ENCODE measurements at places on chromosomes 3 and 15.

DNA sequence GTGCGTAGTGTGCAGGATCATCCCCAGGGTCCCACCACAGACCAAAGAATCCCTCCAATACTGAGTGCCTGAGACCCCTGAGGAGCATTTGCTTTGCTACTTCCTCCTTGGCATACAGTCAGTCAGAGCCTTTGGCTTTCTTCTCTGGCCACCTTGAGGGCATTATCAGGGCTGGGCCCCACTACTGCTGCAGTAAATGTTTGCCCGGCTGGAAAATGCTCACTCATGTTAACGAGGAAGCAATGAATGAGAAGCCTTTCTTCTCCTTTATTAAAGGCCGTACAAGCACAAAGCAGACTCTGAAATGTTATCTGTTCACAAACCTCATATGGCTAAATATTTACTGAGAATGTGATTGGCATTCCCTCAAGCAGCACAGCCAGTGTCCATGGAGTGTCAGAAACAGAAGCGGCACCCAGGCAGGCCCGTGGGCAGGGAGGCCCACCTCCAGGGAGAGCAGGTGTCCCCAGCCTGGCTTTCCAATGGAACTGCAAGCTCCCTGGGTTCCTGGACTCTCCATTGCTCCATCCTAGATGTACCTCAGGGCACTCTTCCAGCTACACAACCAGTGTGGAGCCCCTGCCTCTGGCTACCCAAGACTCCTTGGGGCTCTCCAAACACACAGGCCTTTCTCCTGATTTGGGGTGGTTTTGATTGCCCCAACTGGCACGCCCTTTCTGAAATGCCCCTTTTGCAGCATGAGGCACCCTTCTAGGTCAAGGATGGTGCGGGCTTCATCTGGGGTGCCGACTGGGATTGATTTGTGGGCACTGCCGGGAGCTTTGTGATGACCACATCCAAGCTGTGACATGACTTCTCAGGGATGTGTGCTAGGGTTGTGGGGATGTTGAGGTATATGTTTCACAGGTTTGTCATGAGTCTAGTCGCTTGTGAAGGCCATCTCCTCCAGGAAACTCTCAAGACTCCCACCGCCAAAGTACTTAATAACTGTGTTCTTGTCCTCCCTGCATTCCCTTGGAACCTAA is 195.6 kb downstream of the FAM43A start:
- DNase-seq, result no peak

GRCh38 chr3:129121016-129121791 is 400 bp downstream of the RAB43 start:
- DNase-seq, result no peak

GRCh38 chr15:31091481-31091880 is 10.0 kb downstream of the TRPM1 start:
- no peak for DNase-seq

DNA sequence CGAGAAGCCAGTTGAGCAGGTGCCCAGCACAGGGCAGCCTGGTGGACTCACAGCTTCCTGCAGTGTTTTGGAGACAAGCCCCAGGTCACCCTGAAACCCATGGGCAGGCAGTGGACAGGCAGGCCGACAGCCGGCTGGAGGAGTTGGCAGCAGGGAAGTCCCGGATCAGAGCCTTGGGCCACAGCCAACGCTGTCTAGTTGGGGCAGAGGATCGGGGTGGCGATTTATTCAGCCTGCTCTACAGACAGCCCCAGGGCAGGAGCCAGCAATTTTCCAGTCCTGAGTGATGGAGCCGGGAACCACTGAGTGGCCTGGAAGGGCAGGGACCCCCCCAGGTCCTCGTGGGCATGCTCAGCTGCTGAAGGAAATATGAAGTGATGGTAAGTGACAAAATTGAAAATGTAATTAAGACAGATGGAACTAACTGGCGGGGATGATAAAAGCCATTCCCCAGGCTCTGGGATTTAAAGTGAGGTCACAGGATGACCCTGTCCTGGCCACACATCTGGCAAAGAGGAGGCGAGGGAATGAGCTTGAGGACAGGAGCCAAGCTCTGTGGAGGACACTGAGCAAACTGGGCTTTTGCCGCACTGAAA is 34.4 kb upstream of the TBC1D21 start:
- no peak for DNase-seq

DNA sequence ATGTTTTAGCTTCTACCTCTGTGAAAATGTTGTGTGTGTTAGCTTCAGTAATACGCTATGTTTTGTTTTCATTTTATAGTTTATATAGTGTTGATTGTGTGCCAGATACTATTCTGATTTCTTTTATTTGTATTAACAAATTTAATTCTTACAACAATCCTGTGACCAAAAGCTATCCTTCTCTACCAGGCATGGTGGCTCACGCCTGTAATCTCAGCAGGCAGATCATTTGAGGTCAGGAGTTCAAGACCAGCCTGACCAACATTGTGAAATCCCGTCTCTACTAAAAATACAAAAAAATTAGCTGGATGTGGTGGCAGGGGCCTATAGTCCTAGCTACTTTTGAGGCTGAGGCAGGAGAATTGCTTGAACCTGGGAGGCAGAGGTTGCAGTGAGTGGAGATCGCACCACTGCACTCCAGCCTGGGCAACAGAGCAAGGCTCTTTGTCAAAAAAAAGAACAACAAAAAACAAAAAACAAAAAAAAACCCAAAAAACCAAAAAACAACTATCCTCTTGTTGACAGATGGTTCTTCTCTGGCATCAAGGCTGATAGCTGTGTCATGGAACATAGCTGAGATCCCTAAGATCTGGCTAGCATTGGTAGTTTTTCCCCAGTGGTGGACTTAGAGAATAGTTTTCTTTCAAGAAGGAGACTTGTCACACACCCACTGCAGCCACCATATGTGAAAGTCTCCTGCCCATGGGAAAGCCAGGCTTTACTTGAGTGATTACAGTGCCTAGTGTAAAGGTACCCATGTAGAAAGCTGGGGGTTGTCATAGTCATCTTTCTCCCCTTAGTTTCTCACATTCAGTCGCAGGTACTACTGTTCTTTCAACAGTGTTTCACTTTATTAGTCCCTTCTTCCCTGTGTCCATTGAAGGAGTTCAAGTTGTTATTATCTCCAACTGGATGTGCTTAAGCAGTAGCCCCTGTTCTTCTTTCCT is 116.5 kb downstream of the UBE2E2 start:
- no peak for DNase-seq

DNA sequence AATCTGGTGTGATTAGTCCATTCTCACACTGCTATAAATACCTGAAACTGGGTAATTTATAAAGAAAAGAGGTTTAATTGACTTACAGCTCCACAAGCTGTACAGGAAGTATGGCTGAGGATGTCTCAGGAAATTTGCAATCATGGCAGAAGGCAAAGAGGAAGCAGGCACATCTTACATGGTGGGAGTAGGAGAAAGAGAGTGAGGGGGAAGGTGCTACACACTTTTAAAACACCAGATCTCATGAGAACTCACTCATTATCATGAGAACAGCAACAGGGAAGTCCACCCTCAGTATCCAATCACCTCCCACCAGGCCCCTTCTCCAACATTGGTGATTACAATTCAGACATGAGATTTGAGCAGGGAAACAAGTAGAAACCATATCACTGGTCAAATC is 24.0 kb upstream of the ACP3 start:
- no peak for DNase-seq

DNA sequence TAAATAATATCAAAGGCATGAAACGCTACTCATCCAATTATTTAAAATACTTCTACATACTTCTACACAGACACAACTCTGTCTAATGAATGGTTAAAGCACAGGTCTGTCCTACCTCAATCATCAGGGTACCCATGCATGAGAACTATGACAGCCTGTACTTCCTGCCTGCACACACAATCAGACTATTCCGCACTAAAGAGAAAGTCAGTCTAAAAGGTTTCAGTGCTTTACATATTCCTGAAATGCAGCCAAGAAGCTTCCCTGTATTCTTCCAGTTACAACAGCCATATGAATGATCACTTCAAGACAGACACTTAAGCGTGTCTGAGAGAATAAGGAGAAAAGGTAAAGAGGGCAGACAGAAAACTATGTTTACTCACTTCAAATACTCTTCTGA is 58.8 kb downstream of the TUBGCP4 start:
- no peak for DNase-seq

DNA sequence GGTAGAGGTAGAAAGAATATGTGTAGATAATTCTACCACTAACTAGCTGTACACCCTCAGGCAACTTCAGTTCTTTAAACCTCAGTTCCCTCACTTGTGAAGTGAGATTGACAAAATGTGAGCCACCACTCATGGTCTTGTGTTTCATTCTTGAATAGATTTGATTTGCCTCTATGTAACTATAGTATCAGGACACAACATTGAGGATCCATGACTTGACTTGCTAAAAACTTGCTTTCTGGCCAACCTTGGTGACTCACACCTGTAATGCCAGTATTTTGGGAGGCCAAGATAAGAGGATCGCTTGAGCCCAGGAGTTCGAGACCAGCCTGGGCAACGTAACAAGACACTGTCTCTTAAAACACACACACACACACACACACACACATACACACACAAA is 115.8 kb upstream of the FLNB start:
- DNase-seq, result no peak

DNA sequence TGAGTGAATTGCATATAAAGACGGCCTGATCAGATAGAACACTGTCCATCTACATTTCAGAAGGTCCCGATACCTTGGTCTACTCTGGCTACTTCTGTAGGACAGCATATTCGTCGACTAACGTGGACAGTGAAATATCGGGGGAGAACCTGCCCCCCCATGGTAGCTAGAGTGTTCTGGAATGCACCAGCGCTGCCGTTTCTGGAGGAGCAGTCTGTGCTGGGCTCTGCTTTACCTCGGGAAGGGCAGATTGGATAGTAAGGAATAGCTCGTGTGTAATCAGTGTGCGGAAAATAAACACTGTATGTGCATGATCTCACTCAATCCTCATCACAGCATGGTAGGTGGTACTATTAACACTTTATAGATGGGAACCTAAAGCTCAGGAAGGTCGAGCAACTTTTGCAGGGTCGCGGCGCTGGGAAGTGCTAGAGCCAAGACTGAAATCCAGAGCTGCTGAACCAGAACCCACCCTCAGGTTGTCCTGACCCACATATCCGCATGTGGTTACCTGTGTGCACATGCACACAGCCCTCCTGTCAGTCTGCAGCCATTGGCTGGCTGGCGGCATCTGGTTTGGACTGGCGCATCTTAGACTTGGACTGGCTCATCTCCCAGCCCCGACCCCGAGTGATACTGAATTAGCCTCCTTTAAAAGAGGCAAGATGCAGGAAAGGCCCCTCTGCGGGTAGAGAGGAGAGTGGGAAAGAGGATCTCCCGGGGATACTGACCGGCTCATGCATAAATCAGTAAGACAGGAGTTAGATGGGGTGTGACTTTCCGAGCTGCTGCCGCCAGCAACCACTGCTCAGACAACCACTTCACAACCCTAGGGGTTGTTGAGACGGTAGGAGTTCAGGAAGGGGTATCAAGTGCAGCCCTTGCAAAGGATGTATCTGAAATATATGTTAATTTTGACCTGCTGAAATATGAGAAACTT is 155.0 kb upstream of the BHLHE40 start:
- DNase-seq, result no peak

DNA sequence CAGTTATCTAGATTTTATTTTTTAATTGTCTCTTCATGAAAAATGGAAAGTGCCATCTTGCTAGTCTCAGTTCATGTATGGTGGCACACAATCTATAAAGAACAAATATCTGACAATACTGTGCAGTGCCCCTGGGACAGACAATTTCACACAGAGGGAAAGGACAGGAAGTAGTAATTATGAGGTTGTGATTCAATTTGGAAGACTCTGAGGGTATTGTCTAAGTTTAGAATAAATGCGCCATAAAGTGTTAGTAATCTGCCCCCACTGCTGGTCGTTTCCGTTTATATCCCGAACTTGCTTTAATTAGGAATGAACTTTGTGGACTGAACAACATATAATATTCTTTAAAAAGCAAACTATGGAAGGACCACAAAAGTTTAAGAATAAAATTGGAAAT is 196.4 kb upstream of the SLC24A5 start:
- DNase-seq, result no peak

DNA sequence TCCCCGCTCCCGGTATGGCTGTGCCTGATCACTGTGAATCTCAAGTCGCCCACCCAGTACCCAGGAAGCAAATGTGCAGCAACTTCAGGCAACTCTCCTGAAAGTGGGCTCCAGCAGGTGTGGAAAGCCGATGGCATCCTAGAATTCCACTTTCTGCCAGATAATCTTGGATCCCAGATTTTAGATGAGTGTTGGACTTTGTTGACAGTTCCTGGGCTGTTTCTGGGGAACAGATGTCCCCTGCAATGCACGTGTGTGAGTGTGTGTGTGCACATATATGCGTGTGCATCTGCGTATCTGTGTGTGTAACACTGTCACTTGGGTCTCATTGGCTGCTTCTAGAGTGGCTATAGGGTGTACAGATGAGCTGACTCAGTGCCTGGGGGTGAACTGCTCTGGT is 59.0 kb downstream of the FEM1B start:
- no peak for DNase-seq

GRCh38 chr3:123380261-123380660 is 68.6 kb downstream of the ADCY5 start:
- no peak for DNase-seq

GRCh38 chr15:23415321-23415865 is 31.6 kb downstream of the GOLGA6L2 start:
- DNase-seq, result no peak

DNA sequence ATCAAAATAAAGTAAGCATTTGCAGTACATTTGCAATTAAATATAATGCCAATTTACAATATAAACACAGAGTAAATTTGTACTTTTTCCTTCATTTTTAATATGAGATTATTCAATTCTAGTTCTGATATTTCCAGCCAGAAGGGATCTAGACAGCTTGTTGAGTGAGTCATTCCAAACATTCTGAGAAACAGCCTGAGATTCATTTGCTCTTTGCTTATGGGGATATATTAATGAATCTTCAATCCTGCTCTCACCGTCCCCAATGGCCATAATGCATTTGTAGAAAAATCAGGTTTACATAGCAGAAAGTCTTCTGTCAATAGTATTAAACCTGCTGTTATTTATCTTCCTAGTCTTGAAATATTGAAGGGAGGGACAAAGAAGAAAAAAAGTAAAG is 554.2 kb downstream of the TUSC7 start:
- no peak for DNase-seq

DNA sequence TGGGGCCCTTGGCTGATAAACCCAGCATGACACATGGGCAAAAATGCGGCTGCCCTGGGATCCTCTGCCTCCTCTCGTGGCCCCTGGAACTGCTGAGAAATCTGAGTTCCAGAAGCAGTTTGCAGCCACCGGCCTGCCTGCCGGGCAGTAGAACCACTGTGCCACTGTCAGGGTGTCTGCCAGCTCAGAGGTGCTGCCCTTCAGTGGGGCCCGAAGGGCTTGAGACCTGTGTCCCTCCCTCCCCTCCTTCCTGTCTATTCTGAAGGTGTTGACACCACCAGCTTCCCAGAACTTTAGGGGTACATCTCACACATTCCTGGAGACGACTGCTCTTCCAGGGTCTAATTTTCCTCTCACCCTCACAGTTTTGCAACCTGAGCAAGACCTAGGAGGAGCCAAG is 88.2 kb upstream of the POMGNT2 start:
- no peak for DNase-seq

GRCh38 chr15:90049666-90050604 is 48.8 kb downstream of the ZNF710 start:
- DNase-seq, result no peak

GRCh38 chr15:101262551-101262950 is 10.7 kb upstream of the CHSY1 start:
- DNase-seq, result no peak
